ENCODE measurements at places on chromosomes 16 and 17.

- no peak for DNase-seq
These were observed 18.2 kb downstream of the IGF2BP1 start for GRCh38 chr17:49015179-49015923.

DNA sequence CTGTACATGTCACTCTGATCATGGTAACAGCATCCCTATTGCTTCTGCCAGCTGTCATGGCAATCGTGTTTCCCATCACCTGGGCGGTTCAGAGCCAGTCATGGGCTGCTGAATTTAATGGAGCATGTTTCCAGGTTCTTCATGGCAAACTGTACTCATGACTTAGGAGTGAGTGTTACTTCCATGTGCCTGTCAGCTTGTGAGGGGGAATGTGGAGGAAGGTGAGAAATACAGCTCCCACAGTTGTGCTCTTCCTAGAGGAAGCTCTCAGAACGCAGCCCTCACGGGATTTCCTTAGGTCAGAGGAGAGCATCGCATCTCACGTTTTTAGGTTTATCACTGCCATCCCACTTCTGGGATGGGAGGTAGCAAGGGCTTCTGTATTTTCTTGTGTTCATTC, 28.0 kb upstream of the ARHGAP23 start:
- DNase-seq: no peak

DNA sequence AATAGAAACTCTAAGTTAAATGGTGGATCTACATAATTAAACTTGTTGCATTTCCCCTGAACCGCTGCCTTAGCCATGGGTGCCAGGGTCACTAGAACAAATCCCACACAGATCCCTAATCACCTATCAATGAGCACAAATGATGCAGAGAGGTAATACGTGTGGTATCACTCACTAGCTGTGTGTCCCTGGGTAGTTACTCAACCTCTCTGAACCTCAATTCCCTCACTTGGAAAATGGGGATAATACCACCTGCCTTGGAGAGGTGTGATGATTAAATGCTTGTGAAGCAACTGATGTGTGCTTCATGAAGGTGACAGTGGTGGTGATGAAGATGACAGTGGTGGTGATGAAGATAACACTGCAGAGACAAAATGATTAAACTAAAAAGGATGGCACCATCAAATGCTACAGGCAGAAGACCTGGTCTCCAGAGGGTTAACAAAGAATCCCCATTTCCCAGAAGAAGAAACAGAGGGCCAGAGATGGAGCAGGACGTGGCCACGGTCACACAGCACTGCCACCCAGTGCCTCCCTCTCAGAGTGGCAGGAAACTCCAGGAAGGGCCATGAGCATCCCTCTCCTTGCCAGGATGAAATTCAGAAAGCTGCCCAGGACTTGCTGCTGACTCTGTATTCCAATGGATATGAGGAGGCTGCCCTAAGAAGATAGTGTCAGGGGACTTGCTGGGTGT, 17.9 kb upstream of the FOXF1 start:
- no peak for DNase-seq

GRCh38 chr17:74842599-74843351, 16.9 kb downstream of the GRIN2C start:
- DNase-seq: no peak

DNA sequence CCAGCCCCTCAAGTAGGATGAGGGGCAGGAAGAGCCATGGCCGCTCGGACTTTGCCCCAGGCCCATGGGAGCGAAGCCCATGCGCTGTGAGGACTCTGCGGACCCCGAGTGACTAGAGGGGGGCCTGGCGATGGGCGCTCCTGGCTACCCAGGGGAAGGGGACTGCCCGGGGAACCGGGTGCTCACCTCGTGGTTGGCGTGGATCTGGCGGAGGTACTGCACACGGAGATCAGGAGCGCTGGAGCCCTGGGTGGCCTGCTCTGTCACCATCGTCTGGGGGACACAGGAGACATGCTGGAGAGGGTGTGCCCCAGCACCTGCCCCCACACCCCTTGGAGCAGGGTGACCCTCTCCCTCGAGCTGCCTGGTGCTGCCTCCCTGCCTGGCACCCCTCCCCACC, 11.0 kb downstream of the FAAP100 start:
- no peak for DNase-seq

GRCh38 chr16:79870016-79870886, 269.7 kb upstream of the MAF start:
- DNase-seq: no peak

- DNase-seq: no peak
These were observed 2.0 kb upstream of the CACNA1G start for GRCh38 chr17:50558581-50558940.

DNA sequence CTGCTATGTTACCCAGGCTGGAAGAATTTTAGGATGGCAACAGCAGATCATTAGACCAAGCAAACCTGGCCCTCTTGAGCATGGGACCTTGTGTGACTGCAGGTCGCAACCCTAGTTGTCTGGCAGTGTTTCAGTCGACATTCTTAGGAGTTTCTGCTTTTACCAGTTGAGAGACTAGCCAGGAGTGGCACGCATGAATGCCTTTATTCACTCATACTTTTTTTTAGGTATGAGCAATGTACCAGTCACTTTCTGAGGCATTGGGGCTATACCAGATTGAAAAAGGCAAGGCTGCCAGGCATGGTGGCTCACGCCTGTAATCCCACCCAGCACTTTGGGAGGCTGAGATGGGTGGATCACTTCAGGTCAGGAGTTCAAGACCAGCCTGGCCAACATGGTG, 28.2 kb upstream of the HAS3 start:
- DNase-seq: no peak

- DNase-seq: no peak
These were observed 81.2 kb downstream of the ZNF778 start for GRCh38 chr16:89298623-89299225.

DNA sequence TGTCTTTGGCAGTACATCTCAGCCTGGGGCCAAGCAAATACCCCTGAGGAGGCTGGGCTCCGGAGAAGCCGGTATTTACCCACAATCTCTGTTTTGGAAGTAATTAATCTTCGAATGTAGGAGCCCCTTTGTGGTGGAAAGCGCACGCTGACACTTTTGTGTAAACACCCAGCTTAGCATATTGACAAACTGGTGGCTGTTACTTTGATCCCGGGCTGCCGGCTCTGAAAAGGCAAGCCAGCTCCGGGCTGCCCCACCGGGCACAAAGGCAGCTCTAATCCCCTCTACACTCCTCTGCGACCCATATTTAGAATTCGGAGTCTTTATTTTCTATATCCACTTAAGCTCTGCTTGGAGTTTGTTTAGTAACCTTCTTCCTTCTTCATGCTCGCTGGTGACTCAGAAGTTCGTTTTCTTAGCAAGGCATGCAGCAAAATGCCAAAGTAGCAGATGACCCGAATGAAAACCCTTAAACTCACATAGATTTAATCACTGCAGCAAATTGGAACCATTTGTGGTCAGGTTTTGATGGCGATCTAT, 144.0 kb upstream of the IRX3 start:
- no peak for DNase-seq

DNA sequence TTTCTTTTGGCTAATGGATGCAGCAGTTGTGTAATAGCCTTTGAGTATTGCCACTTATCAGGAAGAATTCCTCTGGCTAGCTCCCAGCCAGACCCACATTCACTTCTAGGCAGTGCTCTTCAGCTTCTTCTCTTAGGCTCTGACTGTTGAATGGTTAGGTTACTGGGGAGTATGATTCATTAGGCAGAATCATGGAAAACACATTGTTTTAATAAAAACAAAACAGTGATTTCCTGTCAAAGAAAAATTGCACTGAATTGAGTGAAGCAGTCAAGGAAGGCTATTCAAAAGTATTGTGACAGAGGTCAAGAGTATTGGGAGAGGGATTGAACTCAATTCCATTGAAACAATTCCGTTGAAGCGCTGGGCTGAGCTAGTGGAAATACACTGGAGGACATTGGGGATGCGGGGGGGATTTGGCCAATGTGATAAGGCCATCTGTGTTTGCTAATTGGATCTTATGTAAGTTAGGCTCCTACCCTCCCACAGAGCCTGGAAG, 68.0 kb downstream of the CNTNAP4 start:
- no peak for DNase-seq

GRCh38 chr17:75725504-75725903, 4.2 kb downstream of the ITGB4 start:
- DNase-seq: no peak

GRCh38 chr17:83079766-83080578, 563 bp downstream of the METRNL start:
- DNase-seq: no peak

GRCh38 chr16:14529010-14529669, 100.9 kb downstream of the PARN start:
- DNase-seq: no peak

GRCh38 chr16:12417815-12418211, 385.9 kb downstream of the CPPED1 start:
- no peak for DNase-seq

GRCh38 chr16:59181821-59182420, 447.8 kb upstream of the GOT2 start:
- no peak for DNase-seq

DNA sequence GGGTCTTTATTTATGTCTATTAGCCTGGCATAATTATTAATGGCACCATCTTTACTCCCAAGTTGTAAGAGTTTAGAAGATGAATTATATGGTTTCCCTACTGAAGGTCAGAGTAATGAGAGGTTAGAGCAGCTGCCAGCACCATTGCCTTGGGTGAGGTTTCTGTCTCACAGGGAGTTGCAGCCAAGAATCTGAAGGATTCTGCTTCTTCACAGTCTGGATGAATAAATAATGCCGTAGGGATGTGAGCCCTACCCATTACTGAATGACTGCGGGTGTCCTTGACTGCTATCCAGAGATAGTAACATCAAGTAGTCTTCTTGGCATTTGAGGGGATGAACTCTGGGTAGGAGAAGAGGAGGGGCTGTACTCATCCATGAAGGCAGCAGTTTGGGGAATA, 52.8 kb upstream of the SMIM36 start:
- no peak for DNase-seq

Measured in activated naive CD8-positive, alpha-beta T cell treated with anti-CD3 and anti-CD28 coated beads, Interleukin-2, amount 50 U/mL, for 16 hours (primary cell).